Bronchial epithelial cell (primary cell): ENCODE measurements at places on chromosomes 4 and X.

DNA sequence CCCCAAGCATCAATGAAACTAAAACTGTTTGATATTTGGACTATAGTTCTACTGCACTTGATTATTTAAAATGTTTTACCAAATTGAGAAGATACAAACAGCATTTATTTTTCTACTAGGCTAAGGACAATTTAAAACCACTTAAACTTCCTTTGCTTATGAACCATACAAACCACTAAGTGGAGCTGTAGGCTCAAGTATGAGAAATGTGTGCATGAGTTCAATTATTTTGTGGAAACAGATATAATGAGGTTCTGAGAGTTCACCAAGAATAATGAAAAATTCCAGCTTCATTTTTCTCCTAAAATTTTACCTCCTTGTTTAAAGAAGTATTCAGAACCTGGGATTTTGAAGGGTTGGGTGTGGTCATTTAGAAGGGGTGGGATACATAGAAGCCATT, 63.1 kb downstream of the SERPINA7 start:
- DNase-seq: peak; percentile 16

GRCh38 chr4:8539661-8540060, 40.5 kb upstream of the GPR78 start:
- DNase-seq: no peak

DNA sequence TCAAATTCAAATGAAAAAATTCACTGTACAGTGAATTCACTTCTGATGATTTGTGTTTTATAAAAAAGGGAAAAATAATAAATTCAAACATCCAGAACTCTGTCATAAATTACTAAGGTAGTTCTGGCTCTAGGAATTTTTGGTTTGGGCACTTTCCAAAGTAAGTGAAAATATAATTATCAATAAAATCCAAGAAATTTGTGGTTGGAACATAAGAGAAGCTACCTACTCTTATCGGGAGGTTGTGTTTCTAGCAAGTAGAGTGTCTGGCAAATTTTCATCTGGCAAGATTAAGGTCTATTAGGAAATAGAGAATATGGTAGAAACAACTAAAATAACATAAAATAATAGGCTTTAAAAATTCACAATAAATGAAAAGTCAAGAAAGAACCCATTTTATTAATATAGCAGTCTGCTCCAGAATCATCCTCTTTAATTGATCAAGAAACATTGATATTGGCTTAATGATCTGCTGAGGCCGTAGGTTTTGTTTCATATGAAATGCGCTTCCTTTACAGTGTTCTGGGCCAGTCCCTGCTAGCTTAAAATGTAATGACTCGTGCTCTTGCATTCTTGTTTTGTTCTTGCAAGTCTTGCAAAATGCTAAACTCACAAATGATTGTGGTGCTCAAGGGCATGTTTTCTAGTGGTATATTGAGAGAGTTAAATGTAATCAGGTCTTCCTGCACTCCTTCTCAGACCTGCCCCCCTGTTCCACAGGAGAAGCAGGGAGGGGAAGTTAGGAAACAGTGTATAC, 331.4 kb downstream of the RAPGEF2 start:
- DNase-seq: peak; percentile 94

GRCh38 chr4:129929052-129929451, 833.1 kb downstream of the C4orf33 start:
- no peak for DNase-seq

DNA sequence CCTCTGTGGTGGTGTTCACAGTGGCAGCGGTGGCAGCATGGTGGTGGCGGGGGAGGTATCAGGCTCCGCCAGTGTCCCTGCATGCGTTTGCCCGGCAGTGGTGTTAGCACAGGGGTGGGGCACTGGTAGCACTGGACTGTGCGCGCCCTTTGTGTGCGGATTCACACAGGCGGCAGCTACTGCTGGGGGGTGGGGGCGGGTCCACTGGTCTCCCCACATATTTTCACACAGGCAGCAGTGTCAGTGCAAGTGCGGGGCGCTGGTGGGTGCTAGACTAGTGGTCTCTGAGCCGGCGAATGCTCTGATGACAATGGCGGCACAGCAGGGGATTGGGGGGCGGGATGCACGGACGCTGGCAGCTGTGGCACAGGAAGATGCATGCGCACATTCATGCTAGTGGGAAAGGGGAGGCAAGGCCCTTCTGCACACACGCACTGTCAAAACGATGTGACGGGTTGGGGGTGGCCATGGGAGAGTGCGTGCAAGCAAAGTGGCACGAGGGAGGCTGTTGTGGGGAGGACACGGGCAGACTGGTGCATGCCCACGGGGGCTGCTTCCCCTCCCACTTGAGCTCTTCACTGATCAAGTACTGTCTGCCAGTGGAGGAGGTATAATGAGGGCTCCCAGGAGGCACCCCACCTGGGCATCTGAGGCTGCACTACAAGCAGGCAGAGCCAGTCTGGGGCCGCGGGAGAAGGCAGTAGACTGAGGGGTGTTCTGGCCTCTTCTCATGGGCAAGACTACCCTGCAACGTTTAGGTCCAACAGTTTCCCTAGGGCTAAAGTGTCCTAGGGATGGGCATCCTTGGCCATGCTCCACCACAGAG, 53.0 kb downstream of the POF1B start:
- no peak for DNase-seq

DNA sequence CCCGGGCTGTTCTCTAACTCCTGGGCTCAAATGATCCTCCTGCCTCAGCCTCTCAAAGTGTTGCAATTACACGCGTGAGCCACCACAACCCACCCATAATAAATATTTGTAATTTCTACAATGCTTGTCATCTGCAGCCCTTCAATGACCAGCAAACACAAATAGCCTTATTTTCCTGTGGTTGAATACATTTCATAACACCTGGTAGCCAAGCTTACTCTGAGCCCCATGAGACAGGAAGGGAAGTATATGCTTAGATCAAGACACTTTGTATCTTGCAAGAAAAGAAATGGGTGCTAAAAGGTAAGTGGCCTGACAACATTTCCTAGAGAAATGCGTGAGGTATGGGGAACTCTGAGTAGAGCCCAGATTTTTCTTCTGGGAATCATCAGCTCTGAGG, 56.9 kb upstream of the PDGFRA start:
- DNase-seq: no peak

DNA sequence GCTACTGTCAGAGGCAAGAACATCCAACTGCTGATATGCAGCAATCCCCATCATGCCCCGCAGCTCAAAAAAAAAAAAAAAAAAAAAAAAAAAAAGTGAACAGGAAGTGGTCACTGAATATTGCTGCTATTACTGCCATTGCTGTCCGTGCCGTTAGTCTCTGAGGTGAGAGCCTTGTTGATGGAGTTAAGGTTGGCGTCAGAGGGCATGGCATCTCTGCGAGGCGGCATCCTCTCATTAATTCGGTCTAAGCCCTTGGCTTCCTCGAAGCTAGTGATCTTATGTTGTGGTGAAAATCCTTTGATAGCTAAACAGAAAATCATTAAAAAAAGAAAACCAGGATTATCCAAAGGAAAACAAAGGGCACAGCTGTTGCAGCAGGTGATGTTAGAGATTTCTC, 321.6 kb downstream of the PPP3CA start:
- no peak for DNase-seq

GRCh38 chrX:47143894-47144625, 442 bp downstream of the NDUFB11 start:
- DNase-seq: peak; percentile 13

GRCh38 chr4:83221897-83222441, 62.6 kb downstream of the COQ2 start:
- no peak for DNase-seq

DNA sequence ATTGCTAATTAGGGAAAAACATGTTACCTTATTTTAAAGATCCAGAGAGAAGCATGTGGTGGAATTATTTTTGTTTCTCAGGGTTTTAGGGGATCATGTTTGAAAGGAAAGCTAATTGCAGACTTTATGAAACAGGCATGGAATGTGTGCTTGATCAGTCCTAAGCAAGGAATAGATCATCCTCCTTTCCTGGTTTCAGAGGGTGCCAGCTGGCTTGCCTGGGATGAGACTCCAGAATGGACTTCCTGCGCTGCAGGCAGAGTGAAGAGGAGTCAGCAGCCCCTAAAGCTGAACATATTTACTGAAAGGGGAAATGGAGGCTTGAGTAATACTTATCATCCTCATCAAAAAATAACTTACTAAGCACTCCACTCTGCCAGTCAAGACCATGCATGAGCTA, 13.3 kb downstream of the FGF5 start:
- no peak for DNase-seq

GRCh38 chr4:155616117-155616516, 50.5 kb upstream of the GUCY1A1 start:
- DNase-seq: no peak

GRCh38 chr4:82948647-82949204, 48.2 kb downstream of the THAP9 start:
- peak; percentile 12 for DNase-seq

GRCh38 chr4:38621028-38621684, 42.8 kb upstream of the KLF3 start:
- DNase-seq: peak; percentile 100

GRCh38 chr4:3311489-3312171, 18.8 kb downstream of the RGS12 start:
- DNase-seq: peak; percentile 88

GRCh38 chrX:48782795-48783194, 3.6 kb upstream of the GATA1 start:
- DNase-seq: no peak

DNA sequence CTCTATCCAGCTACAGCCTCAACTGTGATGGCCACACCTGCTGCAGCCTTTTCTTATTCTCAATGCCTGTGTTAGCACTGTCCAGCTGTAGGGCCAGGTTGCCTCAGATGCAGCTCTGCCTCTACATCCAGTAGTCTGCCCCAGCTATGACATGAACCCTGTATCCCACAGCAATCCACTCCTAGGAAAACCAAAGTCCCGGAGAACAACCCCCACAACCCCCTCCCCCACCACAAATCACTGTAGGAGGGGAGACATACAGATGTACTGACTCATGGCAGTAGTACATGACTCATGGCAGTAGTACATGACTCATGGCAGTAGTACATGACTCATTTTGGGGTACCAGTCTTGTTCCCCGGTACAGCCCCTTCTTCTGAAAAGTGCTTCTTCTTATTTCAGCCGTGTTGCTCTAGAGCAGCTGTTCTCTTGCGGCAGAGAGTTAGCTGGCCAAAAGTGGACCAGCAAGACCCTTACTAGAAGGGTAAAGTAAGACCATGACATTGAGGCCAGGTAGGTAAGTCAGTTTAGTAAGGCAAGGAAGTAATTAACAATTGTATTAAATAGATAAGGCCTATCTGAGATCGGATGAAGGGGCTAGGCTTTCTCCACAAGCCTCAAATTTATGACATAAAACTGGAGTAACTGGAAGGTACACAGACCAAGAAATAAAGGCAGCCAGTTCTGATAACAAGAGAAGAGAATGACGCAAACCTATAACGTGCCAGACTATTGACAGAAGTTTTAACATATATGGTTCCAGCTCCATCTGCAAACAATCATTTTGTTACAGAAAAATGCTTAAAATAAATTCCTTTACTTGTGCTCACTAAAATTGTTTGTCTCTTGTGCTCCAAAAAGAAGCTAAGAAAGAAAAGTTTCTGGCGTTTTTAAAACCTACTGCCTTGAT, 221.4 kb downstream of the TACR3 start:
- DNase-seq: peak; percentile 76

GRCh38 chr4:107896158-107896645, 35.1 kb upstream of the CYP2U1 start:
- peak; percentile 100 for DNase-seq

- no peak for DNase-seq
Measured at GRCh38 chr4:183244019-183244418, 76.1 kb downstream of the CLDN22 start.

DNA sequence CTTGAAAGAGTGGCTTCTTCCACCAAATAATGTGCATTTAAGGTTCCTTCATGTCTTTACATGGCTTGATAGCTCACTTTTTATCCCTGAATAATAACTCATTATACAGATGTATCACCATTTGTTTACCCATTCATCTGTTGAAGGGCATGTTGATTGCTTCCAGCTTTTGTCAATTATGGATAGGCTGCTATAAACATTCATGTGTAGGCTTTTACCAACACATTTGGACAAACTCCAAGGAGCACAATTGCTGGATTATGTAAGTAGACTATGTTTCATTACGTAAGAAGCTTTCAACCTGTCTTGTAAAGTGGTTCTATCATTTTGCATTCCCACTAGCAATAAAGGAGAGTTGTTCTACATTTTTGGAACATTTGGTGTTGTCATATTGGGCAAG, 2637.0 kb downstream of the PCDH7 start:
- DNase-seq: no peak

DNA sequence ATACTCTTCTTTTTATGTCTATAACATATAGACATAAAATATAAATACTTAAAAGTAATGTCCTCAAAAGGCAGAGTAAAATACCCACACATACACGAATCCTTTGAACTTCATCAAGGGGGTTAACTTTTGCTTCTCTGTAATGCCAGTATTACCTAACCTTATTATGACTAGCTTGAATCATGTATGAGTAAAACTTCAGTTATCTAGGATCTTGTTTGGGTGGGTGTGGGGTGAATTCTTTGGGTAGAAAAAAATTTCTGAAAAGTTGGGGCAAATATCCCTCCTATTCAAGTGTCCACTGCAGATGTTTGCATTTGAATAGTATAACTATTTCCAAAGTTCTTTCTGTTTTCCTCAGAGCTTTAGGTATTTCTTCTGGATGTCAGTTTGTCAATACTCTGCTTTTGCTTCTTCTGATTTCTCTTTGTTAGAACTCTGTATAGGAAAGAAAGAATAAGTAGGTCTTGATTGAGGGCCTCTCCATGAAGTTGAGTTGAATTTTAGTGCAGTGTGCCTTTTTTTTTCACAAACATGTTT, 173.8 kb downstream of the ADGRL3 start:
- peak; percentile 81 for DNase-seq

DNA sequence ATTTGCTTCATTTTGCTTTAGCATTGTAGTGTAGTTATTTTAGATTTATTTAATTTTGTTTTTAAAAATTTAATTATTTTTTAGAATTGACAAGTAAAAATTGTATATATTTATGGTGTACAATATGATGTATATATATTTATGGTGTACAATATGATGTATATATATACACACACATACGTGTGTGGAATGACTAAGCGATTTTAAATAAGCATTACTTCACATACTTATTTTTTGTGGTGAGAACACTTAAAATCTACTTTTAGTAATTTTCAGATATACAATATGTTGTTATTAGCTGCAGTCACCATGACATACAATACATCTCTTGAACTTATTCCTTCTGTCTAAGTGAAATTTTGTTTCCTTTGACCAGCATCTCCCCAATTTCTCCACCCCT, 172.9 kb downstream of the SPRY1 start:
- DNase-seq: no peak

DNA sequence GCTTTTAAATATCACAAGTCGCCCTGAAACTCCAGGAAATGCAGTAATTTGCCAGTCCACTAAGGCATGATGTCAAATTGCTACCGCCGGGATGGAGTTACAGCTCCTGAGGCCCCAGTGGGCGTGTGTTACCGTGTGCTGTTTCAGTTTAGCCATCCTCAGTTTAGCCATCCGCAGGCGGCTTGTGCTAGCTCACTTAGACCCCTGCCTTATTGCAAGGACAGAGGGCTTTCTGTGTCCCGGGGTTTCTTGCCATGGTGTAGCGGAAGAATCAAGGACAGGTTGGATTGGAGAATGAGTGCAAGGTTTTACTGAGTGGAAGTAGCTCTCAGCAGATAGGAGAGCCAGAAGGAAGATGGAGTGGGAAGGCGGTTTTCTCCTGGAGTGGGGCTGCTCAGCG, 33.8 kb upstream of the LRBA start:
- no peak for DNase-seq

- DNase-seq: no peak
Measured at GRCh38 chr4:139762720-139763119, 97.1 kb downstream of the MGST2 start.
